ENCODE measurements at places on chromosomes 4 and X.

GRCh38 chr4:859496-859895 is 33.6 kb upstream of the CPLX1 start:
- DNase-seq = no peak

DNA sequence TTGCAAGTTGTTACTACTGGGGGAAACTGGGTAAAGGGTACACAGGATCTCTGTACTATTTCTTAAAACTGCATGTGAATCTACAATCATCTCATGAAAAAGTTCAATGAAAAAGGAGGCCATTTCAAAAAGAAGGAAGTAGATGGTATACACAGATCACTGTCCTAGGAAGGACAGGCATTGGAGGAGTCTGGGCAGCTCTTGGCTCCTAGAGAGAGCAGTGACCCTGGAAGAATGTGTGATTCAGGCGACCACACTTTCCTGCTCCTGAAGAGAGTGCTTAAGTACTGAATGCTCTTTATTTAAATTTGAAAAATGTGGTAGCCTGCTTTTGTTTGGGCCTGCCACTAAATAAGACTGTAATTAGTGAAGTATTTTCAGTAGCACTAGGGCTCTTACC is 318.1 kb upstream of the CASK start:
- no peak for DNase-seq

- DNase-seq = no peak
Observed at GRCh38 chr4:36283912-36284465, 2.6 kb downstream of the DTHD1 start.

- DNase-seq = no peak
Observed at GRCh38 chr4:89254847-89255246, 52.8 kb downstream of the GPRIN3 start.

DNA sequence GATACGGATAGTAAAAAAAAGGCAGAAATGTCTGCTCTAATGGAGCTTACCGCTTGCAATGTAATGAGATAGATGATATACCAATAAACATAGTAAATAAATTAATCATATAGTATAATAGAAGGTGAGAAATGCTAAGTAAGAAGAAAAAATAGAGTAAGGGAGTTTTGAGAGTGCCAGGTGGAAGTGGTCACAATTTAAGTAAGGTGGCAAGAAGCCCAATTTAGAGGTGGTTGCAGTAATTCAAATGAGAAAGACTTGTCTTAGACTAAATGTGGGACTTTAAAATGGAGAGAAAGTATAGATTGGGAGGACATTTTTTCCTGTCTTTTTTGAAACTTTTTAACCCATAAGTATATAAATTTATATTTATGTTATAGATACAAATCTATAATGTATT is 26.0 kb downstream of the TBC1D19 start:
- DNase-seq = no peak

DNA sequence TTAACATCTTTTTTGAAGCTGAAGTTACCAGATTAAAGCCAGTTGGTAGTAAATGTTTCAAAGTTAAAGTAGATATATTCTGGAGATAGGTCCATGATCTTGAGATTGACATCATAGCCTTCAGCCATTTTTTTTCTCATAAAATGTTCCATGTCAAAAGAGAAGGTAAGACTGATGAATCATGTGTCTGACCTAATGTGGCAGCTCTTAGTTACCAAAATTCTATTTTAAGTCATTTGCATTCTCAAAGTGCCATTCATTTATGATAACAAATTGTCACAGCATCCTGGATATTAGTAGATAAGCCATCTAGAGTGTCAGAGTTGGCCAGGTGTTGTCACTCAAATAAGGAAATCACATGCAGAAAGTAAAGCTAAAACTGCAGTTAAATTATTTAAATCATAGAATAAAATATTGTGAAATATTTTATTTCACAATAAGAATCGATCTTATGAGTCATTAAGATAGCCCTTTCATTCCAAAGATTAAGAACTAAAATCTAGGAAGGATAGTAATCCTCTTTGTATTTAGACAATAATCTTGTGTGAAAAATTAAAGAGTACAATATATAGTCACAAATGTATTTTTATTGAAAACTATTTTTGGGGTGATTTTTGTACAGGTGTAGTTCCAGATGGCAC is 65.7 kb upstream of the ADAD1 start:
- DNase-seq = no peak

DNA sequence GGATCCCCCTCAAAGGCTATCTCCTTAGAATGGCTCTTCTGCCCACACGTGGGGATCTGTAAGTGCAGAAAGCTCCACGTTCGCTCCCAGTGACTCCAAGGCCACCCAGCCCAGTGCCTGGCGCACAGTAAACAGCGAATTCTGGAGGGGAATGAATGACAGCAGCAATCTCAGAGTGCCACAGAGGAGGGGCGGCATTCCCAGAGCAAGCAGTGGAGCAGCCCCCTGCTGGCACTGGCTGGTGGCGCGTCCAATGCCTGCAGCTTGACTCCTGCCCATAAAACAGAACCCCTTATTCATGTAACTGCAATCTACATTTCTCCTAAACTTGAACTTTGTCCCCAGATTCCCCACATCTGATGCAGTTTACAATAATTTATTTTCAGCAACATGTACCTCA is 6.9 kb upstream of the HELT start:
- peak; percentile 5 for DNase-seq

GRCh38 chrX:18390941-18391538 is 34.4 kb upstream of the CDKL5 start:
- no peak for DNase-seq

- no peak for DNase-seq
Observed at GRCh38 chr4:77127215-77127614, 29.8 kb upstream of the CCNG2 start.

DNA sequence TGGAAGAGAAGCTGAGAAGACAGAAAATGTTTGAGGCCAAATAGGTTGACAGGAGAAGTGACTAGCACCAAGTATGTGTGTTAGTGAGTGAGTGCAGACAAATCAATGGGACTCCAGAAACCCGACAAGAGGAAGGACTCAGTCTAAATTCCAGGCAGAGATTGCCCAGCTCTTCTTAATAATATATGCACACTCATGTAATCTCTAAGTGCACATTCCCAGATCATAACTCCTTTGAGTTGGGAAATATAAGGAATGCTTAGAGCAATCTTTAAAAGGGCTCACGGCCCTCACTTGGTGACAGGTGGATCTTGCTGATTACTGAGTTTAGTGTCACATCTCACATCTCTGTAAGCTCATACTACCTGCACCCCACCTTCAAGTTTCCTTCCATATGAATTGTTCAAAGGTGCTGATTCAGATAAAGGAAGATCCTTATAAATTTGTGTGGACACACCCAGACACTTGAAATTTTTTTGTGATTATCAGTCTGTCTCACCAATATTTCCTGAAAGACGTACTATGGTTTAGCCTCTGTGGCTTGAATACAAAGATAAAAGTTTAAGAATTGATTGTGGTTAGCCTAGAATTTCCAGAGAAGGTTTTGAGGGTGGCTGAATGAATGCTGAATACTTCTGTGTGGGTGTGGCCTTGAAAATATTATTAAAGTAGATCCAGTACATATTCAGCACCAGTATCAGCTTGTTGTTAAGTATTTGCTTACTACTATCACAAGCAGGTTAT is 205.1 kb upstream of the UGT8 start:
- no peak for DNase-seq

DNA sequence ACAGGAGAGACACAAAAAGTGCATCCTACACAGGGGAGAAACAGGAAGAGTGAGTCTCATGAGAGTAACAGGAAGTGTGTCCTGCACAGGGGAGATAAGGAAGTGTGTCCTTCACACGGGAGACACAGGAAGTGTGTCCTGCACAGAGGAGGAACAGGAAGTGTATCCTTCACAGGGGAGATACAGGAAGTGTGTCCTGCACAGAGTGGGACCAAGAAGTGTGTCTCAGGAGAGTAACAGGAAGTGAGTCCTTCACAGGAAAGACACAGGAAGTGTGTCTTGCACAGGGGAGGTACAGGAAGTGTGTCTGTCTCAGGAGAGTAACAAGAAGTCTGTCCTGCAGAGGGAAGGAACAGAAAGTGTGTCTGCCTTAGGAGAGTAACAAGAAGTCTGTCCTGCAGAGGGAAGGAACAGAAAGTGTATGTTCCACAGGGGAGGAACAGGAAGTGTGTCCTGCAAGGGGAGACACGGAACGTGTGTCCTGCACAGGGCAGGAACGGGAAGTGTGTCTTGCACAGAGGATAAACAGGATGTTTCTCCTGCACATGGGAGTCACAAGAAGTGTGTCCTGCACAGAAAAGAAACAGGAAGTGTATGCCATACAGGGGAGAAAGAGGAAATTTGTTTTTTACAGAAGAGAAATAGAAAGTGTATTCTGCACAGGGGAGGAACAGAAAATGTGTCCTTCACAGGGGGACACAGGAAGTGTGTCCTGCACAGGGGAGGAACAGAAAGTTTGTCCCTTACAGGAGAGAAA is 102.0 kb downstream of the ARSF start:
- DNase-seq = no peak

- no peak for DNase-seq
Observed at GRCh38 chrX:10634392-10635161, 14.2 kb upstream of the MID1 start.

DNA sequence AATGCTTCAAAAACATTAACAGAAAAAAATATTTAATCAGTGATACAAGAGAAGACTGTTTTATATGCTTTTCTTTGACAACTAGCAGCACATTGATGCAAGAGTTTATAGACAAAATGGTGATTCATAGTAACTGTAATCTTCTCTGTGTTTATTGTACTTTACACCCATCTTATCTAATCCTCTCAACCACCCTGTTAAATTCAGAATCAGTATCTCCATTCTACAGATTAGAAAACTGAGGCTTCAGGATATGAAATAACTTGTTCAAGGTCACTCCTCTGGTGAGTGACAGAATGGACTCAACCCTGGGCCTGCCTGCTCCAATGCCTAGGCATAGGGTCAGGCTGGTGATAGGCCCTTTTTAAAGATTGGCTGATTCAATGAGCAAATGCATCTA is 26.1 kb upstream of the TMEM184C start:
- no peak for DNase-seq

- no peak for DNase-seq
Observed at GRCh38 chr4:170414961-170415360, 325.2 kb upstream of the AADAT start.

- DNase-seq = no peak
Observed at GRCh38 chr4:176376032-176376614, 56.4 kb downstream of the SPCS3 start.

GRCh38 chrX:29528281-29528680 is 687.1 kb upstream of the MAGEB2 start:
- DNase-seq = no peak

Measured in NCI-H187 (cell line).